ENCODE measurements at places on chromosomes 6 and 20. TPM values are rescaled to one million over a fixed set of nuclear protein-coding genes. Genes with fewer than 3 reads are reported as not detected.

GRCh38 chr20:2559279-2559626, 22.9 kb downstream of the TMC2 start:
- DNase-seq, result no peak

DNA sequence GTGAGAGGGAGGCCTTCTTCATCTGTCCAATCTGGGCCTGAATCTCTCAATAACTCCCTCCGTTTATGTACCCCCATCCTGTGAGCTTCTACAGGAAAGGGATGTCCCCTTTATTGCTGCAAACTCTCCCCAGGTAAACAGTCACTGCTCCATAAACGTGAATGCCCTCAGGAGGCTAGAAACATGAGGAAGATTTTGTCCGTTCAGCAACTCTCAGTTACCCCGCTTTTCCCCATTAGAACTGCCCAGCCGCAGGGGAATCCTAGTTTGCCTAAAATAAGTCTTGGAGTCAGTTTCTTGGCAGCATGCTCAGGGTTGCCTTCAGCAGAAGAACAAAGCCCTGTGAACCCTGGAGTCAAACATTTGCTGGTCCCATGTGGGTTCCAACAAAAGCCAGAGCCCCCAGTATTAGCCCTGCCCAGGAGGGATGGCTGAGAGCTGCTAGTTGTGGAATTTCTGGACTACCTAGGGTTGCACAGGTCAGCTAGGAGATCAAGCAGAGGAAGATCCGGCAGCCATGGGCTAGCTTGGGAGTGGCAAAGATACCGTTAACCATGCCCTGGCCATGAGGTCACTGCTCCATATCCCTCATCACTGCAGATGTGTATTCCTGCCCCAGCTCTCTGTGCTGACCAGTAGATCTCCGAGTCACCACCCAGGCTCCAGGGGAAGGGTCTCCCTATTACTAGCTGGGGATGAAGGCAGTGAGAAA, 640 bp downstream of the LRRN4 start:
- no peak for DNase-seq

GRCh38 chr20:57620274-57620990, at the start of gene ZBP1:
Gene ZBP1 (minus strand): TSS chr20:57620426. CDS start chr20:57620295, 131 bp downstream.
- DNase-seq, result peak; percentile 68

GRCh38 chr20:50412069-50412468, 98.1 kb upstream of the PTPN1 start:
- no peak for DNase-seq

DNA sequence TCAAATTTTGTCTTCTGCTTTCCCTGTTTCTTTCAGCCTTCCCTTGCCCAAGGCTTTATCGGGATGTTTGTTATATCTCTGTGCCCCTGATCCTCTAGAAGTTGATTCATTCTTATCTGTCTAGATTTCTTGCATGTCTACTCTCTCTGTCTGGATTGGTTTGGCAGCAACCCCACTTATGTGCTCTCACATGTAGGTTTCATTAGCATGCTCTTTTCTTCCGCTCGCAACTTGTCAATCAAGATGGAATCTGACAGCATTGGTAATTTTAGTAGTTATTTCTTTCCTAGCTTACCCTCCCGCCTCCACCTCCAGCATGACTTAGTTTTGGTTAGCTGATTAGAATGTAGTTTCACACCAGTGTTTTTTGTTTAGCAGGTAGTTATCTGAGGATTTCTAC, 39.3 kb downstream of the LRRC1 start:
- DNase-seq, result no peak

- DNase-seq, result no peak
Observed at GRCh38 chr20:46913329-46914044, 18.8 kb downstream of the EYA2 start.

DNA sequence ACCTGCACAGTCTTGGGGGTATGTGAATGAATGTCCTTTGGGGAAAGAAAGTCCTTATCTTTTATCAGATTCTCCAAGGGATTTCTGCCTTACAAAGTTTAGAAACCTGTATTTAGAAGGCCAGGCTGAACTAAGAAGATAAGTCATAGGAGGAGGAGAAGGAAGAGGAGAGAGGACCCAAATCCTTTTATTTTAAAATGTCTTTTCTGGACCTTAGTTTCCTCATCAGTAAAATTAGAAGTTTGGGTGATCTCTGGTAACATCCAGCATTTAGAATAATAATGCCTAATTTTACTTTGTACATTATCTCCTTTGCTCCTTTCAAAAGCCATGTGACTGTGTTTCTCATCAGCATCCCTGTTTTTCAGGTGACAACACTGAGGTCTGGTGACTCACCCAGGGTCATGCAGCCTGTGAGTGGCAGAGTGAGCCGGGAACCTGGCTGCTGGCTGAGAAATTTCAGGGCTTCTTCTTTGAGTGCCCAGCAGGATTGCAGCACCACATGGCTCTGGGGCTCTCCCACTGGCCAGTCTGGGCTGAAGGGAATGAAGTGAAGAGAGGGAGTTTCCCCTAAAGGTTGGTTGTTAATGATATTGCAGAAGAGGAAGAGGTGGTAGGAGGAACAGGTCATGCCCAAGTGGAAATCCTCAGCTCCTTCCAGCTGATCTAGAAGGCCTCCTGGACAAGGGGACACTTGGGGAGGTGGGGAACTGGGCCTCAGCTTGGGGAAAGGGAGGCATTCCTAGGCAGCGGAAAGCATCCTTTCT, 34.0 kb downstream of the VEGFA start:
- DNase-seq, result no peak

- no peak for DNase-seq
Observed at GRCh38 chr6:118627724-118628123, 23.7 kb downstream of the CEP85L start.

GRCh38 chr20:31568773-31569162, 36.3 kb upstream of the ID1 start:
- DNase-seq, result no peak

- no peak for DNase-seq
Observed at GRCh38 chr20:2538356-2538755, 2.0 kb downstream of the TMC2 start.

GRCh38 chr6:55182016-55182650, 7.8 kb downstream of the HCRTR2 start:
- DNase-seq, result no peak

DNA sequence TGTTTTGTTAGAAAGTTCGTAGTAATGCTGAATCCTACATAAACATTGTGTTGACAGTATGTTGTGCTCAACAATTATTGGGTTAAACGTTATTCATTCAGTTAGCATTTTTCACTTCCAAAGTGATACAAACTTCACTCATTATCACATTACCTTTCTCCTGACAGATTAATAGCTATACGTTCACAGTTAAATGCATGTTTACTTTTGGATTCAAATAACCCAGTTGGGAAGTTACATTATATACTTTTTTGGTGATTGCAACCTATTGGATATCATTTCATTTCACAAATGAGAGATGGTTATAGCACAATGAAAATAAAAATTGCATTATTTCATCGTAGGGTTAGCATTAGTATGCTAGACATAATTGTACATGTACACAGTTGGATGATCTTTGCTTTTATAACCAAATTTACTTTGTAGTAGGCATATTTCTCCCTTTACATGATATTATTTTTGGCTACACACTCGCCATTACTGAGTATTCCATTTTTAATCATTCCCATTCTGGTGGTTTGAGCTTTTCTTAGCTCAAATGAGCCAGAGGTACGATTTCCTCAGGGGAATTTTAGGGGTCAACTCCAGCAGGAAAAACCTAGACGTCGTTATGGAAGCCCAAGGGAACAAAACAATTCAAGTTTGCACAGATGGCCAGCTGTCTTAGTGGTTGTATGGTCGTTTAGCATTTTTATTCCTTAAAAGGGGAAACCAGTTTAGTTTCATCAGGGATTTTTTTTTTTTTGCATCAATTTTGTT, 2.1 kb upstream of the HIVEP1 start:
- no peak for DNase-seq

- no peak for DNase-seq
Observed at GRCh38 chr6:44238687-44239350, 8.1 kb upstream of the HSP90AB1 start.

DNA sequence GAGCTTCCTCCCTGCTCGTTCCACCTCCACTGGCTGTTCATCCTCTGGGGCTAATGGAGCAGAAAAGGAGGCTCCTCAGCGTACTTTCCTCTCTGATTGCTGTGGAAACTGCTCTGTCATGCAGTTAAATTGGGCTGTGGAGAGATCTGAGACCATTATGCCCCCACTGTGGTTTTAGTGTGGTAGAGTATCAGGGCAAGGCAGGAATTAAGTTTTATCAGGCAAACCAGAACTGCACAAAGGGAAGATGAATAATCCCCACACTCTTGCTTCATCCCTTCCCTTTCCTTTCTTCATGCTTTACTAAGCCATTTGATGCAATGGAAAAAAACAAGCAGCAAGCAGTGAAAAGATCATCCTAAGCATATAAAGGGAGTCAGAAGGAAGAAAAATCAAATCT, 11.9 kb upstream of the ME1 start:
- no peak for DNase-seq

- no peak for DNase-seq
Observed at GRCh38 chr20:45320948-45321595, 13.0 kb upstream of the MATN4 start.

SIRPB1 gene
- total RNA-seq, result 5.9 TPM

ENPP1 gene
- 9.3 TPM for total RNA-seq

RIPOR3 gene
- 5.0 TPM for total RNA-seq

CFAP61 gene
- 0.39 TPM for total RNA-seq

FAM83D gene
- 1.5 TPM for total RNA-seq

FERMT1 gene
- total RNA-seq, result 41.8 TPM
